ENCODE measurements at places on chromosomes 16 and 17.

DNA sequence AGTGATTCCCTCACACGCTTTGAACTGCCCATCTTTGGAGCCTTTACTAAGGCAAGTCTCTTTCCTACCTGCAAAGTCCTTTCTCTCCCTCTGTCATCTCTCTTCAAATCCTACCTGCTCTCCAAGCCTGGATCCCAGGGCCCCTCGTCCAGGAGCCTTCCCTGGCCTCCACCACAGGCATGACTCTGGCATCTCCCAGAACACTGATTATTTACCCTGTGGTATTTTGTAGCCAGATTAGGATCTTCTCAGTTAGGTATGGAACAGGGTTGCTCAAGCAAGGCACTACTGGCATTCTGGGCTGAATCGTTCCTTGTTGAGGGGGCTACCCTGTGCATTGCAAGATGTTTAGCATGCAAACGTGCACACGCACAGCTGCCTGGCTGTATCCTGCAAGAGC is 31.9 kb upstream of the POLR3E start:
- DNase-seq, result no peak

DNA sequence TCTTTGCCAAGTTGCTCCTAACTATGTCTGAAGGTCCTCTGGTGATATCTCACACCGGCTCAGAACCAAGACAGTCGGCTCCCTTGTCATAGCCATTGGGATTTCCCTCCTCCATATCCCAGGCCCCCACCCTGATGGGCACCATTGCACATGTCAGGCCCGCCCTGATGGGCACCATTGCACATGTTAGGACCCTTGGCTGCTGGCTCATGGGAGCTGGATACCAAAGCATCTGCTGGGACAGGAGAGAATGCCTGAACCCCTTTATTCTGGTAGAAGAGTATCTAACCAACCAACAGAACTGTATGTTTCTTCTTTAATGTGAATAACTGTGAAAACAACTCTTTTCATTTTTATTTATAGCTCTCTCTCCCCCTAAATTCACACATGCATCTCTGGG is 454.5 kb upstream of the HSBP1 start:
- no peak for DNase-seq

- DNase-seq, result no peak
Measured at GRCh38 chr16:59740858-59741257, 1006.7 kb upstream of the GOT2 start.

DNA sequence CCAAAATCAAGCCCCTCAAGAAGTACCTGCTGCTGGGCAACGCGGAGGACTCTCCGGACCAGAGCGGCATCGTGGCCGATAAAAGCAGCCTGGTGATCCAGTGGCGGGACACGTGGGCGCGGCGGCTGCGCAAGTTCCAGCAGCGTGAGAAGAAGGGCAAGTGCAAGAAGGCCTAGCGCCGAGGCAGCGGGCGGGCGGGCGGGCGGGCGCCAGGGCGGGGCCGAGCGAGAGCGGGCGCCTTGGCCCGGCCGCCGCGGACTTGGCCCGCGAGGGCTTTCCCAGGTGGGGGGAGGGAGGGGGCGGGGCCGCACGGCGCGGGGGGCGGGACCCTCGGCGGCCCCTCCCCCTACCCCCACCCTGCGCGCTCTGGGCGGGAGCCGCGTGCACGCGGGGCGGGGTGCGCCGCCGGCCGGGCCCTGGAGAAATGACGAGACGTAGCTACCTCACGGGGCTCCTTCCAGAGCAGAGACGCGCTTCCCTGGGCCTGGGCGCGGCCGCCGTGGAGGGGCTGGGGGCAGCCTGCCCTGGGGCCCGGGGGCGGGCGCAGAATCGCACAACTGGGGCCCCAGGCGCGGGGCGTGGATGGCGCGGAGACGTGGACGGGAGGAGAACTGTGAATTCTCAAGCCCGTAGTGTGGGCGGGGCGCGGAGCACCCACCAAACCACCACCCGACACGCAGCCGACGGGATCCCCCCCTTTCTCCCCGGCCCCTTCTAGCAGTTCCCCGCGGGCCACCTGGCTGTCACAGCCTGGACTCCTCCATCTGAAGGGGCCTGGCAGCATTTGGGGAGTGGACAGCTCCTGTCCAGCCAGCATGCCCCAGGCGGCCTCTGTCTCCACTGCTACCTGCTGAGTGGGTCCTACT is 218.7 kb downstream of the NTN1 start:
- DNase-seq, result no peak

GRCh38 chr17:68248891-68249290 is 1.0 kb downstream of the AMZ2 start:
- no peak for DNase-seq

- DNase-seq, result no peak
Measured at GRCh38 chr17:10612957-10613744, 44.0 kb downstream of the MYH3 start.

- DNase-seq, result peak; percentile 14
Measured at GRCh38 chr16:23905027-23905426, 69.2 kb downstream of the PRKCB start.

DNA sequence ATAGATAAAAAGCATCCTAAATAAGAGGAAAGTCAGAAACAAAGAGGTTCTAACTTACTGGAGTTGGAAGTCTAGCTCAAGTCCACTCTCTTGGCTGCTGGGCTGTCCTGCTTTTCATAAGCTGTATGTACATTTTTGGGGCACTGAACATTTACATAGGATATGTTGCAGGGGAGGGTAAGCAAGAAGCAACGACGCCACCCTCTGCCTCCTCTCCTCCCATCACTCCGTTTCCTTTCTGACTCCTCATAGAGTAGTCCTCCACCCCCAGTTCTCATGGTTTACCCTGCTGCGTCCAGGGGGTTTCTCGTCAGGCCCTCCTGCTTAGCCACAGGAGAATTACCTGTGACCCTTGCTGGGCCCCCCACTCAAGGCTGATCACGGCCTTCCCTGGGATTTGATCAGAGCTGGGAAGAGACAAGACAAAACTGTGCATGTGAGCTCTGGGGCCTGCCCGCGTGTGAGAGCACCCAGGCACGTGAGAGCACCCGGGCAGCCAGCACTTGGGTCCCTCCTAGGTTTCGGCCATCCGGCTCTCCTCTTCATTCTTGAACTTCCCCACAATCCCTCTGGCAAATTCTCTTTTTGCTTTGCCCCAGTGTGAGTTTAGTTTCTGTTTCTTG is 37.1 kb downstream of the TMEM11 start:
- no peak for DNase-seq

- no peak for DNase-seq
Measured at GRCh38 chr17:77654296-77654695, 304.2 kb upstream of the TNRC6C start.

- DNase-seq, result no peak
Measured at GRCh38 chr17:4972752-4973151, 5.1 kb upstream of the SPAG7 start.

- no peak for DNase-seq
Measured at GRCh38 chr16:931171-931570, 39.6 kb downstream of the LMF1 start.

DNA sequence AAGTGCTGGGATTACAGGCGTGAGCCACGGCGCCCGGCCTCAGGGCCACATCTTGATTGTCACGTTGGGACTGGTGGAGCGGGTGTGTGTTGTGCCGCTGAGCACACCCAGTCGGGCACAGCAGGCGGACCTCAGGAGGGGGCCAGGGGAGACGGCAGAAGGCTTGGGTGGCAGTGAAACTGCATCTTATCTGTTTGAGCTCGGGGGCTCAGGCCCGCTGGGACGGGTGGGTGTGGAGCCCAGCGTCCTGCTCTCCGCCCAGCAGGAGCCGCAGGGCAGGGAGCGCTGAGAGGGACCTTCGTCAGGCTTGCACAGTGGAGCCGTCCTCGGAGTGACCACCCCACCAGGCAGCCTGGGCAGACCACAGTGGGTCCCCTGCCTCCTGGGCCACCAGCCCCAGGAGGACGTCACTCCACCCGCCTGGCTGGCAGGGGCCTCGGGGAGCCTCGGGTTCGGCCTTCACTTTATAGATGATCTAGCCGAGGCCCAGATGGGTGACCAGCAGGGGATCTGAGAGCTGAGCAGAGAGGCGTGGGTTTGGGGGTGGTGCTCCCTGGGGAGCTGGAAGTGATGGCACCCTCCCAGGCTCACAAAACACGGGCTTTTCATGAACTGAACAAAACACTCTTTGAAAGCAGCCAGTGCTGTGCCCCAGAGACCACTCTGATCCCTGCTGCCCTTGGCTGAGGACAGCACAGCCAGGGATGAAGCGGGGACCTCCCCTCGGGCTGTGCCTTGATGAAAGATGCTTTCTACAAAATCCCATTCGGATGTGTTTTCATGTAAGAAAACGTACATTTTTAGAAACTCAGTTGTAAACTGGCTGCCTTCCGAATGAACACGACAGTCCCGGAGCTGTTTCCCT is 181.1 kb downstream of the SEC14L1 start:
- DNase-seq, result no peak

DNA sequence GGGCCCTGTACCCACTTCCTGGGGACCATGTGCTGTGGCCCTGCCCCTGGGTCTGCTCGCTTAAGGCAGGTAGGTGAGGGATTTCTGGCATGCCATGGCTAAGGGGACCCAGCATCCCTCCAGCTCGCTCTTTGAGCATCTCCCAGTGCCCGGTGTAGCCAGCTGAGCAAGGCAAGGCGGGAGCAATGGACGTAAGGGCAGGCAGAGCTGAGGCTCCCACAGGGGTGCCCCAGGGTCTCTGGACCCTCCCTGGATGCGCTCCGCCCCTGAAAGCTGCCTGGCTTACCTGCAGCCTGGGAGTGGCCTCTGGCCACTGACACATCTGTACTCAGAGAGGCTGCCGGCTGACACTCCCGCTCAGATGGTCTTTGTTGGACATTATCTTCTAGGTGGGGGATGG is 189.9 kb downstream of the IRF8 start:
- no peak for DNase-seq

DNA sequence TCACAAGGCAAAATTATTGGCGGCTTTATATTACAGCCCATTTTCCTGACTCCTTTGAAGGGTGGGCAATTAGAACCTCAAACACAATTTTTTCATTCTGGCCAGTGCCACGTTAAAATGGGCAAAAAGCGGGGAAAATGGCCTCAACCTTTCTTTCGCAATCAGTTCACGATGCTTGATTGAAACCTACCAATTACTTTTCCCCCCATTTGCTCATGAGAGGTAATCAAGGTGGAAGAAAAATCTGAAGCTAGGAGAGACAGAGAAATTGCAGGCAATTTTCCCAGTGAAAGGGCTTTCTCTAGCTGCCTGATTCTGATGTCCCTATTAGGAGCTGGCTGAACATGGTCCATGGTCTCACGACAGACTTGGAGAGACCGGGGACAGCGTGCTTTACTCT is 215.1 kb downstream of the SLC39A11 start:
- no peak for DNase-seq

DNA sequence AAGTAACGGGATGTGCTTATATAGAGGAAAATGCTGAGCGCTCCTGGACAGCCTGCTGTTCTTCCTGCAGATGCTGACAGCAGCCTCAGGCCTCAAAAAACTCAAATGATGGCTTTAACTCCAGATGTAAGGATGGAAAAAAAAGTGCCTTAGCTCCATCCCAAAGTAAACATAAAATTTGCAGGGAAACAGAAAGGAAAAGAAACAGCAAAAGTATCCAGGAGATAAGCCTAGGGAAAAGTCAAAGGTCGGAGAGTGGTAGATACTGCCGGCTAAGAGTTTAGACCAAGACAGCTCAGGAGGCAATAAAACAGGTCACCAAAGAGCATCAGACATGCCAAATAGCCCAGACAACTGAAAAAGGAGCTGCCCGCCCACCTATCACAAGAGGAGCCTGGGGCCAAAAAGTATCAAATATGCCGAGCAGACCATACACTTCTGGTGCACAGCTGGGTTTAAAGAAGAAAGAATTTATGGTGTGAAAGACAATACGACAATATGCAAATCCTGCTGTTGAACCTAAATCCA is 6.9 kb downstream of the KRT31 start:
- DNase-seq, result no peak
